NCI-H345 (cell line): ENCODE measurements at places on chromosomes 16 and 17.

DNA sequence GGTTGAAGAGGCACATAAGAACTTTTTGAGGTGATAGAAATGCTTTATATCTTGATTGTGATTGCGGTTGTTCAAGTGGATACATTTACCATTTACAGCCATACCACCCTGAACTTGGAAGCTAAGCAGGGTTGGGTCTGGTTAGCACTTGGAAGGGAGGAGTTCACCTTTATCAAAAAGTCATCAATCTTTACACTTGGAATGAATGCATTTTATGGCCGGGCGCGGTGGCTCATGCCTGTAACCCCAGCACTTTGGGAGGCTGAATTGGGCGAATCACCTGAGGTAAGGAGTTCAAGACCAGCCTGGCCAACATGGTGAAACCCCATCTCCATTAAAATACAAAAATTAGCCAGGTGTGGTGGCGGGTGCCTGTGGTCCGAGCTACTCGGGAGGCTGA is 9.5 kb upstream of the GJD3 start:
- DNase-seq, result no peak

- DNase-seq, result no peak
Observed at GRCh38 chr16:1789643-1790045, 3.9 kb downstream of the IGFALS start.

- no peak for DNase-seq
Observed at GRCh38 chr16:643050-643368, 1.4 kb downstream of the MCRIP2 start.

- DNase-seq, result no peak
Observed at GRCh38 chr16:65409510-65409909, 287.6 kb upstream of the CDH11 start.

GRCh38 chr17:69363488-69364210 is 36.7 kb upstream of the ABCA5 start:
- no peak for DNase-seq

DNA sequence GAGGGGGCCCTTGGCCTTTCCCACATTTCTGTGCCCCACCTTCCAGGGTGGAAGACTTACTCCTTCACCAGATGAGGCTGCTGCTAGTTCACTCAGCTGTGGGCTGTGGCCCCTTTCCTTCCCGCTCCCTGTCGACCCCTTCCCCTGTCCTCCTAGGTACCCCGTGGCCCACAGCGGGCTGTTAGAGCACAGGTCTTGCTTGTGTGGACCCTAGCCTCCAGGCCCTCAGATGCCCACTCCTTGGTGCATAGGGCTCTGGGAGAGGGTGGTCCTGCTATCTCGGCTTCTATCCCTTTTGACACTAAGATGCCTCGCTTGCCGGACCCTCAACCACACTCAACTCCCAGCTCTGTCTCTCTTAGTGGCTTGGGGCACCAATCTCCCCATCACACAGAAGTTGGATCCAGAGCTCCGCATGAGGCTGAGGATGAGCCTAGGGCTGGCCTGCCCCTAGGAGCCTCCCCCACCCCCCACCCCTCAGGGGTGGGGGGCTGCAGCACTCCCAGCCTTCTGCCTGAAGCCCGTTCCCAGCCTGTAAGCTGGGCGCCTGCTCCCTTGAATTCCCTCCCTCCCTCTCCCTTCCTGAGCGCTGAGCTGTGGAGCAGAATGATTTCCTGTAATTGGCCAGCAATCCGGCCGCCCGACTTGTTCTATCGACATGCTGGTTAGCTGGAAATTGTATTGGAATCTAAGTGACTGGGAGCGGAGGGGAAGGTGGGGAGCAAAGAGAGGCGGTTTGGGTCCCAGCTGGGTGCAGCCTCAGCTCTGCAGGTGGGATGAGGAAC is 30.9 kb downstream of the DCAKD start:
- DNase-seq, result no peak
